ENCODE measurements at places on chromosomes 6 and 20.

DNA sequence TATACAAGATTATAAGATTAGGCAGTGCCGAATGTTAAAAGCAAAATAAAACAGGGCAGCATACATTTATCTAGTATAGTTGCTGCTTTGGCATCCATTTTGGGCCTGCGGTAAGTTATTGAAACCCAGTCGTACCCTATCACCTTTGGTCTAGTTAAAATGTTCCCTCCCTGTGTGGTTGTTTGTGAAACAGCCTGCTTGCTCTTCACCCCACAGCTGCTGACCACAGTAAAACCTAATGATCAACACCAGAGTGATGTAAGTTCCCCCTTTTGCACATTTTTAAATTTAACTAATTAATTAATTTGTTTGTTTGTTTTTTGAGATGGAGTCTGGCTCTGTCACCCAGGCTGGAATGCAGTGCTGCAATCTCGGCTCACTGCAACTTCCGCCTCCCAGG lies 50.3 kb upstream of the TXNDC5 start:
- no peak for DNase-seq

GRCh38 chr6:22113026-22113766 lies 183.6 kb downstream of the PRL start:
- DNase-seq, result no peak

DNA sequence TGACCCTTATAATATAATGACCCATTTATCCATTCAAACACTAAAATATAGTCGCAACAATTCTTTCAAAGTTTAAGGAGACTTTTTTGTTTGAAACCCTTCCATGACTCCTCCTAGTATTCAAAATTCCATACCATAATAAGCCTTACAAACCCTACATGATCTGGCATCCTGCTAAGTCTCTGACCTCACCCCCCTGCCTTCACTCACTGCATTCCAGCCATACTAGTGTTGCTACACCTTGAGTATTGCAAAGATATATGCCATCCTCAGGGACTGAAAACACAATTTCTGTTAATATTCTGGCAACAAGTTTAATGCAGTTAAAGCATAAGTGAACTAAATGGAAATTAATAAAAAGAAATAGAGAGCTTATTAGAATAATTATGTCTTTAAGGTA lies 168.4 kb downstream of the EYS start:
- no peak for DNase-seq

- DNase-seq, result no peak
Measured at GRCh38 chr20:50930139-50930975, 880 bp downstream of the ADNP start.

GRCh38 chr6:150313781-150314180 lies 55.0 kb upstream of the IYD start:
- DNase-seq, result no peak

DNA sequence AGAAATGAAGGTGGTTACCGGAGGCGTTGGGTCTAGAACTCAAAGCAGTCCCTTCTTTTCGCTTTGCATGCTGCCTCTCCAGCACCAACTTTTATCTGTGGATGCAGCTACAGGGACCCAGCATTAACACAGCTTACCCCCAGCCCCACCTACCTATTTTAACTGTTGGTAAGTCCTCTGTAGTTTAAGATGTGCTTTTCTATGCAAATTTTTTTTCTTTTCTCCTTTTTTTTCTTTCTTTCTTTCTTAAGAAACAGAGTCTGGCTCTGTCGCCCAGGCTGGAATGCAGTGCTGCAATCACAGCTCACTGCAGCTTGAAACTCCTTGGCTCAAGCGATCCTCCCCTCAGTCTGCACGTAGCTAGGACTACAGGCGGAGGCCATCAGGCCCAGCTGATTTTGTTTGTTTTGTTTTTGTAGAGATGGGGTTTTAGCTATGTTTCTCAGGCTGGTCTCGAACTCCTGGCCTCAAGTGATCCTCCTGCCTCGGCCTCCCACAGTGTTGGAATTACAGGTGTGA lies 6.5 kb upstream of the USP45 start:
- no peak for DNase-seq

DNA sequence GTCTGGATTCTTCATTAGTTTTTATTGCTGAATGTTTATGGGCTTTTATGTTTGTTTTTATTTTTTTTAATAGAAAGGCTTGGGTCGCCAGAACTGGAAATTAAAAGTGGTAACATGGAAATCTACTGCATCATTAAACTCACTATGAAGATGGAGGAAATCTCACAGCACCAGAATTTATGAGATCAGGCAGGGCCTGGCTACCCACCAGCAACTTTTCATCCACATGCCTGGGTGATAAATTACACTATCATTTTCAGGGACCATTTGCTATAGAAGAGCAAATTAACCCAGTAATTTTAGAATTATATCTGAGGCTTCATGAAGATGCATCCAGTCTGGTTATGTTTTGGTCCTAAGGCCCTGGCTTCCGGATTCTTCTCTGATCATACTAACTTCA lies 57.8 kb upstream of the PLCB4 start:
- DNase-seq, result no peak

DNA sequence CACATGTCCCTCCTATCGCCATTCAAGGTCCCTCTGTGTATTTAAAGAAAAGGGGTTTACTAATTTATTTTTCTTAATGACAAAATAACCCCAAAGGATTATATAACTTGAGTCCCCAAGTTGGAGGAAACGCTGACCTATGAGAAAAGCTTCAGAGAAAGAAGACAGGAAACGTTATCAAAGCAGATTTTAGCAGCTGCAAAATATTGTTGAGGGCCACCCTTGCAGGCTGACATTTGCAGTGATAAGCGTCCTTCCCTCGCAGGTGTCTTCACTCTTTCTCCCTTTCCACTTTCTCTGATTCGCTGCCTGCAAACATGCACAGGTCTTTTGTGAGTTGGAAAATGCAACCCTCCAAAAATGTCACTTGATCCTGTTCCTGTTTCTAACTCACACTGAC lies 103.2 kb upstream of the RIPOR2 start:
- no peak for DNase-seq

GRCh38 chr20:40511478-40511877 lies 177.6 kb downstream of the MAFB start:
- no peak for DNase-seq

DNA sequence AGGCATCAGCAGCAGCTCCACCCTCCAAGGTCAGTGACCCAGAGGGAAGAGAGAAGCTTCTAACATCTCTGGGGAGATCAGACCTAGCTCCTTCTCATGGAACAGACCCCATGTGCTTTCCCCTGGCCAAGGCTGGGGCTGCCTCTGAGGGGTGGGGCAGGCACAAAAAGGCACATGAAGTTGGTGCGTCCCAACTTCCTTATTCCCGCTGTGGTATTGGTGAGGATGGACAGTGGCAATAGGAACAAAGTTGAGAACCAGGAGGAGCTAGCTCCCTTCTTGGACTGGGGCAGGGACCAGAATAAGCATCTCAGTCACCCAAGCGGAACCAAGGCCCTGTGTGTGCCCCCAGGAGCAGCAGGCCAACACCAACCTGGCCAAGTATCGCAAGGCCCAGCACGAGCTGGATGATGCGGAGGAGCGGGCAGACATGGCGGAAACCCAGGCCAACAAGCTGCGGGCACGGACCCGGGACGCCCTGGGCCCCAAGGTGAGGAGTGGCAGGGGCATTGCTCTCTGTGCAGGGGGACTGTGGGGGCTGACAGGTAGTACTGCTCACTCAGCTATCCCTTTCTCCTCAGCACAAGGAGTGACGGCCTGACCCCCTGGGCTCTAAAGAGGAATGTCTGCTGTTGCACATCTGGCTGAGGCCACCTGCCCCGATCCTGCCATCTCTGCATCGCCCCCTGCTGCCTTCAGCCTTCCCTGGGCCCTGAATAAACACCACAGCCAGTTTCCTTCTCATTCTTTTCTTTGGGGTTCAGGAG lies 46.1 kb downstream of the MYH7B start:
- no peak for DNase-seq

DNA sequence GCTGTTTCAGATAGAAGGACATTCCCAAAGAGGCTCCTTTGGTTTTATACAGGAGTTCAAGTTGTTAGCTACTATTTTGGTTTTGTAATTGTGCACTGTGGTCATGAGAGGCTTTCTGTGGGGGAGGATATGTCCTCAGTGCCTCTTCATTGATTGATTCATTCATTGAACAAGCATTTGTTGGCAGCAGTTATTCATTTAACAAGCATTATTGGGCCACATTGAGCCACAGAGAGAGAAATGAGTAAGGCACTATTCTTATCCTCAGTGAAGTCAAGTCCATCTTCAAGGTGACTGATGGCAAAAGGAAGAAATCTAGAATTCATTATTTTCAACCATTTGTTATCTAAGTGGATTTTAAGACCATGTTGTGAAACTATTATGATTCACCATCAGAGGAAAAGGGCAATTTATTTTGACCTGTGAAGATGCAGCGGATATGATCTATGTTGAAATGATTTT lies 697.2 kb upstream of the CITED2 start:
- DNase-seq, result no peak

DNA sequence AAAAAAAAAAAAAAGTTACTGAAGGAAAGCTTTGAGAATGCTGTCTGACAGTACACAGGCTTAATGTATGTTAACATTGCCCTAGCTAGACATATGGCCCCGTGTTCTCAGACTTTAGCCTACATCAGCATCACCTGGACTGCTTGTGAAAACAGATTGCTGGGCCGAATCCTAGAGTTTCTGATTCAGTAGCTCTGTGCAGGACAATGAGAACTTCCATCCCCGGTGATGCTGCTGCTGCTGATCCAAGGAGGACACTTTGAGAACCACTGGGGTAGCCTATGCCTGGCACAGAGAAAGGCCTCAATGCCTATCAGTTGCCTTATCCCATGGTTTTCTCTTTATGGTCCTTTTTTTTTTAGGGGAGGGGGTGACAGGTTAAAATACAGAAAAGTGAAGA lies 1.6 kb downstream of the HCK start:
- no peak for DNase-seq

DNA sequence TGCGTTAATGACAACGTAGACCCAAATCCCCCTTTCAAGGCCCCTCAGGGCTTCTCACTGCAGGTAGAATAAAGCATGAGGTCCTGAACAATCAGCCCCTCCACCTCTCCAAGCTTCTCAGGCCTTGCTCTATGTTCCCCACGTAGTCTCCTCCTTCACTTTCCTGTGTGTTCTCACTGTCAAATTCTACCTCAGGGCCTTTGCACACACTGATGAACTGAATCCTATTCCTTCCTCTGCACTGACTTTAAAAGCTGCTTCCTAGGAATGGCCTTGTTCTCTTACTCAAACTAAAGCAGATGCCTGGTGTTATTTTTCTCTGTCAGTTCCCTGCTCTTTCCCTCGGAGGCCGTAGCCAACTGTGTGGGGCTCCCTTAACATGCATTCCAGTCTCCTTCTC lies 66.8 kb upstream of the EDN1 start:
- DNase-seq, result no peak

DNA sequence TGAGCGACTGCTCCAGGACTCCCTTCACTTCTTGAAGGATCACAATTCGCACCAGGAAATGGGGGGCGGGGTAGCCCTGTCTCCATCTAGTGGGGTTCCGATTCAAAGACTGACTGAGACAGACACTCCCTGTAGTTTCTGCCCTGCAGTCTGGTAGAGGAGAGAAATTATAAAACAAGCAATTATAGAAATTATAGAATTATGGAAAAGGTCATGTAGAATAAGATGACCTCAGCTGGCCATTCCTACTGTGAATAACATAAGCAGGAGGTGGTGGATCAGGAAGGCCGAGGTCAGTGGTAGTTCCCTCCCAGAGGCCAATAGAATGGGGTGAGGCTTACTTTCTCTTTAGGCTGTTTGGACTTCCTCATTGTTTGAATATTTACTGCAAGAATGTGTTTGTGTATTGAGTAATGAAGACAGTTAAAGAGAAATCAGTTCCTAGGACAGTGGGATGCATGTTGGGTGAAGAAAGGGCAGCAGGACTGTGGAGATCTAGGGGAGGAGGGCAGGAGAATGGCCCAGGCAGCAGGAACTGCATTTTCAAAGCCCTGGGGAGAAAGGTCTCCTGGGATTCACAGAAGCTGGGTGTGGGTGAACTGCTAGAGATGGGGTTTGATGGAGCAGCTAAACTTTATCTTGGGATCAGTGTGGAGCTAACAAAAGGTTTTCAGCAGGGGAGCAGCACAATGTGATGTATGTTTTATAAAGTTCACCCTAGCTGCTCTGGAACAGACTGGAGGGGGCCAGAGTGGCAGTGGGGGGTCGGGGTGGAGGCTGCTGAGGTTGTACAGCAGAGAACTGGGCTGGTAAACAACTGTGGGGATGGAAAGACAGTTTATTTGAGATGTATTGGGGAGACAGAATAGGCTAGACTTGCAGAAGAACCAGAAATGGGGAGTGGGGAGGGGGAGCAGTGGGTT lies 2.1 kb downstream of the ZNF341 start:
- no peak for DNase-seq

DNA sequence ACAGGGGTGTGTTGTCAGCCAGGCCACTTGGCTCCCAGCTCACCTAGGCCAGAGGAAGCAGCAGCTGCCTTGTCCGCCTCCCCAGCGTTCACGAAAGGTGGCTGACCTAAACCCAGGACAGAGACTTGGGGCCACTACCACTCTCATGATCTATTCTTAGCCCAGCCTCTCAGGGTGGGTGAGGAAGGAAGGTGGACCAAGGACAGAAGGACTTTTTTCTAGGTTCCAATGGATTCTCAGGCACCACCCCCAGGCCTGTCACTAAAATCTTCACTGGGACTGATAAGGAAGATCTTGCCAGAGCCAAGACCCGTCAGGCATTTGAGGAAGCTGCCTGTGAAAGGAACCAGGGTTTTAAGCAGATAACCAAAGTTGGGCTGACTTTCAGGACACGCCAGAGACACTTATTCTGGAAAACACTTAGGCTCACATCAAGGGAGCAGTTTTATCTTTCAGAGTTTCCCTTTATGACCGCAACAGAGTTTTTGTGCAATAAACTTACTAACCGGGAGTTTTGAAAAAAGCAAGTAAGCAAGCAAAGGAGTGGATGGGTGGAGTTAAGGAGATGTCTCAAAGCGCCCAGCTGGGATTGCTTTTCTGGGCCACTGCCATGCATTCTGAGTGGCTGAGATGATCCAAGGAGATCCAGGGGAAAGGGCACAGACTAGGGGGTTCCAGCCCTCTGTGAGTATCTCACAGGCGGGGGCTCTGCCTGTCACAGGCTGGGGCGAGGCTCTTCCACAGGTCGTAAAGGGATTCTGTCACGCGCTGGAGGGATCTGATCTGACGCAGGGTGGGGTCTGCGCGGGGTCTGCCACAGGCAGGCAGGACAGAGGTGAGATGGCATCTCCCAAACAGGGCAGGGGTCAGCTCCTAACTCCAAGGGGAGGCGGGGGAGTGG lies 989 bp downstream of the FITM2 start:
- no peak for DNase-seq

- no peak for DNase-seq
Measured at GRCh38 chr20:44085616-44086434, 101.2 kb downstream of the JPH2 start.

DNA sequence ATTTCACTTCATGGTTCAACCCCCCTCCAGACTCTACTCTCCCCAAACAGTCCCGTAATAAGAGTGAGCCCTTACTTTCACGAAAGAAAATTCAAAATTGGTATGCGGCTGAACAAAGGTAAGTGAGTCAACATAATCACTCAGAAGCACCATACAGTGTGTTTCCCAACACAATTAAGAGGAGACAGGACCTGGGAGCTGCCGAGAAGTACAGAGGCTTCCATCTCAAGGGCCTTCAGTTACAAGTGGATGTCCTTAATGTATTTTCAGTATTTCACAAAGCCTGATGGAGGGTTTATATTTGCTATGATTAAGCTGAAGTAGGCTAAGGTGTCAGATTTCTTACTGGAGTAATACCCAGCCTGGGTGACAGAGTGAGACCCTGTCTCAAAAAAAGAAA lies 51.1 kb downstream of the MYO6 start:
- no peak for DNase-seq

All from NCI-H748 treated with DMSO at 0.1 percent for 48 hours (cell line).